ENCODE measurements at places on chromosomes 4 and X.

DNA sequence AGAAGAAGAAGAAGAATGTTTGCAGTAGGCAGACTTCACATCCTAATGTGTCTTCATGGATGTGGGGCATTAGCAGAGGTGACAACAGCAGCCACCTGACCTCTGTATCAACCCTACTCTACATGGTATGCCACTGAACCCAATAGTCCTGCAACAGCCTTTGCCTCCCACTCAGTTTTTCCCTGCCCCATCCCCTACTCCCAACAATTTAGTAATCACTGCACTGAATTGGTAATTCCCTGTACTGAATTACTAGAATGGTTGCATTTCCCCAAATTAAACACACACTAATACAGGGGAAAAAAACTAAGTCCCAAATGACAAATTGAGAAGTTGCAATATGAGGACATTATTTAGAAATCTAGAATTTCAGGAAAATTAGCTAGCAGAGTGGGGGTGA, 31.4 kb upstream of the FAM241A start:
- DNase-seq: no peak

- DNase-seq: peak; percentile 63
Observed at GRCh38 chr4:103032574-103032973, 13.1 kb upstream of the SLC9B1 start.

- peak; percentile 64 for DNase-seq
Observed at GRCh38 chr4:53321151-53321983, 44.5 kb downstream of the SCFD2 start.

DNA sequence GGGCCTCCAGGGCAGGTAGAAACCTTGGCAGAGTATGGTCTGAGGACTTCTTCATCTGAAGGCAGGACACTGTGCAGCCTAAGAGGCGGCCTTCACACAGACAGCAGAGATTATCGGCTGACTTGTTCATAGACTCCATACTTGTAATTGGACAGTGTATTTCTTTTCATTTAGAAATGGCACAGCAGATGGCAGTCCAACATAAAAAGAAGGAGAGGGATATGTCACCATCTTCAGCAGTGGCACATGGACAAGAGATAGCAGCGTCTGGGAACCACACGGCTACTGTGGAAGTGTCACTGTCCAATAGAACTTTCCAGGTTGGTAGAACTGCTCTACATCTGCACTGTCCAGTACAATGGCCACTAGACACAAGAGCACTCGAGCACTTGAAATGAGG, 21.7 kb upstream of the GEMIN8 start:
- no peak for DNase-seq

DNA sequence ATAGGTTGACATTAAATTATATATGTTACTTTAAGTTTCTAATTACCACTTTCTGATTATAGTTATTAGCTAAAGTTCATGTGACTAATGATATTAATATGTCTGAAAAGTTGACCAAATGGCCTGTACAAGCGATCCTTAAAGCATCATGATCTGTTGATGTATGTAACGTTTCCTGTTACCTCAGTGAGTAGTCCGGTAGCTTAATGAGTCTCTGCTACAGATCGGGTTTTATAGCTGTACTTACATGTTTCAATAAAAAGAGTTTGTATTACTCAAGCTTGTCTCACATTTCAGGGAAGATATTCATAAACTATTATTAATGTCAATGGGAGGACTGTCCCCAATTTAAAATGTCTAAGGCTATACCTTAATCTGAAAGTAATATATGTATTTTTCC, 246.3 kb downstream of the PPP3CA start:
- peak; percentile 14 for DNase-seq

DNA sequence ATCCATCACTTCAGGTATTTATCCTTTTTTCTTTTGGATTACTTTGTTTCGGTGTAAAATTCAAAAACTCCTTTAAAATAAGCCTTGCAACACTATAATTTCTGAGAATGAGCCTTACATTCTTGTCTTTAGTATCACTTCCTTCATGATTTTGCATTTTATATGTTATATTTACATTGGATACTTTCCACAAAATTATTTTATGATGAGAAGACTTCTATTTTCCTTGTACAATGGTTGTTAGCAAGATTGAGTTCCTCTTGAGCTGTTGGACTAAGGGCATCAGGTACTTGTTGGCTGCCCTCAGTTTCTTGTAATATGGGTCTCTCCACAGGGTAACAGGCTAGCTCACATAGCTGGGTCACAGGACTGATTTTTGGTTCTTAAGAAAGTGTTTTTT, 22.7 kb upstream of the HPGDS start:
- no peak for DNase-seq

- peak; percentile 37 for DNase-seq
Observed at GRCh38 chrX:53481093-53481492, 46.9 kb upstream of the HSD17B10 start.

- no peak for DNase-seq
Observed at GRCh38 chrX:135632353-135632752, 81.1 kb upstream of the CT45A1 start.

GRCh38 chrX:104618106-104618895, 52.3 kb downstream of the IL1RAPL2 start:
- DNase-seq: peak; percentile 79

DNA sequence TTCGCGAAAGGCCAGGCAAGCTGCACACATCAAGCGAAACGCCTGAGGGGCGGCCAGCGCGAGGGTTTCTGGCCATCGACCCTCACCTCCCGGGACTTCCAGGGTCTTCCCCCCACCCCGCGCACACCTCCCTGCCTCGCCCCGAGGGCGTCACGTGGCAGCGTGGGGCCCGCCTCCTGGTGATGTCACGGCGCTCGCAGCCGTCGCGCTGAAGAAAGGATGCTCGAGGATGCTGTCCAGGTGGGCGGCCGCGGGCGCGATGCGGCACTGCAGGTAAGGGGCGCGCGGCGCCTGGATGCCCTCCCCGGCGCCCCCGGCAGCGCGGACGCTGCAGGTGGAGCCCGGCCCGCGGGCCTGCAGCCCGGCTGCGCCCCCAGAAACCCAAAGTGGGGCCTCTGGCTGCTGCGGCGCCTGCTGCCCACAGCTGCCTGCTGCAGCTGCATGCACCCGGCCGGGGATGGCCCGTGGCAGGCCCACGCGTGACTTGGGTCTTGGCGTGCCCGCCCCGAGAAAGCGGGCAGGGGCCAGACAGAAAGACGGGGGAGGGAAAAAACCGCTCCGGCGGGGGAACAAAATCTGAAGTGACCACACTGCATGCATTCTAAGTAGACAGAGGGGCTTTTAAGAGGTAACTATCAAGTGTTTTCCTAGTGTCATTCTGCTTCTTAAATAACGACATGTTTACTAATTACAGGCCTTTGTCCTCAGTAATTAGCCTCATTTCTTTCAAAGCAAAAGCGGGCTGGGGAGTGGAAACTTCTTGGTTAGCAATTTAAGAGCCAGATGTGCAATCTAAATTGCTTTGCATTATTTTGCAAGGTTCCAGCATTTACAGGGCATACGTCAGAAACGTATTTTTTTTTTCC, 1.7 kb downstream of the CLCN4 start:
- peak; percentile 8 for DNase-seq

DNA sequence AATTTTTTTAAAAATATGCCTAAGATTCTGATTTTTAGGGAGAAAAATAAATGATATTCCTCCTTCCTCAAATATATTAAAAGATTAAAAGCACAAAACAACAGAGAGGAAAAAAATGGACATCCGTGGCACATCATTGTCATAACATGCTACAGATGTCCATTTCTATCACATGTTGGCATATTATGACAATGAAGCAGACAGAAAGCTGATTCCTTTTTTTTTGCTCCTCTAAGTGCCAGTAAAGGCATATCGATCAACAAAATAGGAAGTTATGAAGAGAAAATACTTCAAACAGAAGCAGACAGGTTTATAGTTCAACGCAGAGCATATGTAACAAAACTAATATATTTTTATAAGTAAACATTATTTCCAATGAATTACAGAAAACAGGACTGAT, 11.2 kb downstream of the KLHL8 start:
- DNase-seq: no peak

DNA sequence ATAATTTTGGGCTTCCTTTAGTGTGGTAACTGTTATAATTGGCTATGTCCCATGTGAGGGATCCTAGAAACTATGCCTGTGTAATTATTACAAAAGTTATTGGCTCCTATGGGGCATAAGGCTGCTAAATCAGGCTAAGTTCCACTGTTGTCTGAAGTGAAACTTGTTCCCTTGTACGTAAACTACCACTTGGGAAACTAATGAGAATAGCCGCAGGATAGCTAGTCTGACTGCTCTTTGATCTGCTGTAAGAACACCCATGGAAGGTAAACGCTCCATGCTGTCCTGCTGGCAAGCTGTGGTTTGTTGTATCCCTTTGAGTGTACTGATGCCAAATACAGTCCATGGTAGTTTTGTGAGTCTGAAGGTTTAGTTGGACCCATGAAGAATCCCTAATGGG, 9.3 kb upstream of the MAOA start:
- DNase-seq: no peak

- DNase-seq: no peak
Observed at GRCh38 chr4:158315706-158316105, 105.4 kb downstream of the TMEM144 start.

GRCh38 chrX:125444659-125445058, 125.0 kb downstream of the TEX13C start:
- peak; percentile 63 for DNase-seq

DNA sequence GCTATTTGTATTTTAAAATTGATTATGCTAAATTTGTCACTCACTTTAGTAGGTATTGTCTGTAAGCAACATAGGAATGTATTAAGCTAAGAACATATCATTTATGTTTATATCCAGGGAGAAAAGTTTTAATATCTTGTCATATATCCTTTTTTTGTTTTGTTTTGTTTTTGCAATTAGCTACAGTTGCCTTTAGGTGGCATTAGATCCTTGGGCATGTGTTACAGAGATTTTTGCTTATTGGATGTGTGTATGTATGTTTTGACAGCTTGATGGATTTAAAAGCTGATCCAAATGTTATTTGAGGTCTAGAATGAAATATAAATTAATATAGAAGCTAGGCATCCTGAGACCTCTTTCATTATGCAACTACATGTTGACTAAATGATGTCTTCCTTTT, 36.1 kb upstream of the OTUD4 start:
- DNase-seq: peak; percentile 54

DNA sequence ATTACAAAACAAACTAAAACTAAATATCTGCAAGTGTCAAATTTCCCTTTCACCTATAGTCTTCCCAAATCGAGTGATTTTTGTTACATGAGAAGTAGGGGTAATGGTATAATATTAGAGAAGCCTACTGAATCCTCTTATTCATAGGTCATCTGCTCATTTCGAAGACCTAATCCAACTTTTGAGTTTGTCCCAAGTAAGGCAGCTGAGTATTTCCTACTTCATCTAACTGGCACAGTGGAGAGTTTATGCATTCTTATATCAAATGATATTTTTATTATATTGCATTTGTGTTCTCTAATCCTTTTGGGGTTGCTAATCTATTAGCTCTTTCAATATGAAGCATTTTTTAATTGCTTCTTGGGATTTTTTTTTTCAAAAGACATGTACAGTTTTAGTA, 7.7 kb upstream of the NR3C2 start:
- DNase-seq: no peak

GRCh38 chrX:130769835-130770234, 133.2 kb downstream of the ENOX2 start:
- no peak for DNase-seq

DNA sequence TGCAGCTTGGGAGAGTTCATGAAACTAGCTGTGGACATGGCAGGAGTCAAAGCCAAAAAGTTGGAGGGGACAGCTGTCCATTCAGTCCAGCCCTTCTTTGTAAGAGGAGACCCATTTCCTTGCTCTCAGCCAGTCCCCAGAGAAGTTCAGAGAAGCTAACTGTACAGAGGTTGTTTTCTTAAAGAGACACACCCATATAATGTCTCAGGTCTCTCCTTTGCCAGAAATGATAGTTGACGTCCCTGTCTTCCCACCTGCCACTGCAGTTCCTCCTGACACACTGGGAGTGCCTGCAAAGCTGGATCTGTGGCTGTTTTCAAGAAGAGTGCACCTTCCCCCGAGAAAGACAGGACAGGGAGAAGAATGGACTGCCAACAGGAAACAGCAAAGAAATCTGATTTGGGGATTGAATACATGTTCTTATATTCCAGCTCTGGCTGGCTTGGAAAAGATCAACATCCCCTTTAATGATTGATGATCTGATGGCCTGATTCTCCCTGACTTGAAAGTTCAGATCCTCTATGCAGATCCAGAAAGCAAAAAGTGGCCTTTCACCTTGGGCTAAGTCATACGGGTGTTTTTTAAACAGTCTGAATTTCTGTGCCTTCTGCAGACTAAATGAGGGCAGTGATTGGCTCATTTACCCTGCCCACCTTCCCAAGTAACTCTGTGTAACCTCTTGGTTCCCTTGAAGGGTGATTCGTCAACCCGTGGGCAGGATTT, 87.2 kb downstream of the MAOA start:
- DNase-seq: no peak

DNA sequence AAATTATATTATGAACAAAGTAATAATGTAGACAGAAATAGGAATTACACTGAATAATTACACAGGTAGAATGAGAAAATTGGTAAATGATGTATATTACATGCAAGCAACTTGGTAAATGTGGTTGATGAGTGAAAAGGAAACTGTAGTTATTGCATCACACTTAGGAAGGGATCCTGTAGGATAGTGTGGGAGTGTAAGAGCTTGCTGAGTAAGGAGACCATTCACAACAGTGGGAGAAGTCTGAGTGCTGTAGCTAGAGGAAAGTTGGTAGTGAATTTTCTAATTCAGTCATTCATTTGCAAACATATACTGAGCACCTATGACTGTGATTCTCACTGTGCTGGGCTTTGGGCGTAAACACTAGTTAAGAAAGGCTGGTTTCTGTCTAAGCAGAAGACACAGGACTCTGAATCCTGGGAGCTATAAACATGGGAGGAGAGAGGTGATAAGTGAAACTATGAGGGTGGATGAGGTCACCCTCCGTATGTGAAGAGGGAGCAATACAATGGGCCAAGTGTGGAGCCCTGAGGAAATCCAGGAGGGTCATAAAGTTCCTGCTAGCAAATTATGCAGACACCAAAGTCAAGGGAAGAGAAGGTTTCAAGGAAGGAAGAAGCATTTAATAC, 14.2 kb upstream of the CPE start:
- peak; percentile 75 for DNase-seq

DNA sequence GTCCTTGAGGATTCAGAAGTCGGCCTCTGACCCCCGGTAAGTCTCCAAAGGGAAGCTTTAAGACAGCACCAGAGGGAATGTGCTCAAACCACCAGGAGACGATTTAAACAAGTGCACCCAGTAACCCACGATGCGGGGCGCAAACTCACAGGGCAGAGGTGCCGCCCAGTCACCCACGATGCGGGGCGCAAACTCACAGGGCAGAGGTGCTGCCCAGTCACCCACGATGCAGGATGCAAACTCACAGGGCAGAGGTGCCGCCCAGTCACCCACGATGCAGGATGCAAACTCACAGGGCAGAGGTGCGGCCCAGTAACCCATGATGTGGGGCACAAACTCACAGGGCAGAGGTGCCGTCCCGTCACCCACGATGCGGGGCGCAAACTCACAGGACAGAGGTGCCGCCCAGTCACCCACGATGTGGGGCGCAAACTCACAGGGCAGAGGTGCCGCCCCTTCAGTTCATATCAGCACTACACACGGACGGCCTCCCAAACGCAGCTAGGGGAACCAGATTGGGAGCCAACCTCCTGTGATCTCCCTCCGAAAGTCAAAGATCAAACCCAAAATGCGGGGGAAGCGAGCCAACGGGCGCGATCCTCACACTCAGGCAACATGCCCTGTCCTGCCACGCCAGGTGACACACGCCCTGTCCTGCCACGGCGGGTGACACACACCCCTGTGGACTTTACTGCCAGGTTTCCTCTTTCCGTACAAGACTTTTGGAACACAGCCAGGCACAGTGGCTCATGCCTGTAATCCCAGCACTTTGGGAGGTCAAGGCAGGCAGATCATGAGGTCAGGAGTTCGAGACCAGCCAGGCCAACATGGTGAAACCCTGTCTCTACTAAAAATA, 11.3 kb downstream of the PPP2R3B start:
- DNase-seq: peak; percentile 34

GRCh38 chrX:133402830-133403625, 12.3 kb downstream of the GPC4 start:
- no peak for DNase-seq
